ENCODE measurements at places on chromosomes 11 and 22. TPM values are rescaled to one million over a fixed set of nuclear protein-coding genes. Genes with fewer than 3 reads are reported as not detected.

SAA4 gene
- polyA plus RNA-seq, result not detected

PLAAT3 gene
- 262 TPM for polyA plus RNA-seq

ZDHHC24 gene
- polyA plus RNA-seq, result 13.2 TPM

EWSR1 gene
- 124 TPM for polyA plus RNA-seq

NXPE1 gene
- polyA plus RNA-seq, result not detected

C11orf86 gene
- polyA plus RNA-seq, result 0.92 TPM

ISX gene
- not detected for polyA plus RNA-seq

IL18 gene
- 37.4 TPM for polyA plus RNA-seq

SGSM1 gene
- polyA plus RNA-seq, result 3.6 TPM

SLC39A13 gene
- 93.2 TPM for polyA plus RNA-seq

SLC25A18 gene
- polyA plus RNA-seq, result 1.1 TPM

UCP2 gene
- 36.4 TPM for polyA plus RNA-seq

SCGB1A1 gene
- polyA plus RNA-seq, result not detected

PHLDA2 gene
- 9.0 TPM for polyA plus RNA-seq

- no peak for DNase-seq
These were observed 2.5 kb upstream of the LRRC74B start for GRCh38 chr22:21042978-21043859.

DNA sequence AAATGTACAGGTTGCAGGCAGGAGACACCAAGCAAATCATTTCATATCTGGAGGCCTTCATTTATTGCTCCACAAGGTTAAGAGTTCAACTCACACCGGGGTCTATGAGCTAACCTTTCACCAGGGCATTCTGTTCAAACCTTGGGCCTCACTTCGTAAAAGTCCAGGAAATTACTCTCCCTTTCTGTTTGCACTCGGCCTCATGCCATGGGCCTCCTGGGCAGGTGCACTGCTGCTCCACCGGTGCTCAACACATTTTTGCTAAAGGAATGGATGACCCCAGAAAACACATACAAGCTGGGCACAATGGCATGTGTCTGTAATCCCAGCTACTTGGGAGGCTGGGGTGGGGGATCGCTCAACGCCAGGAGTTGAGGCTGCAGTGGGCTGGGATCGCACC is 16.6 kb upstream of the RRP7A start:
- DNase-seq, result no peak

- DNase-seq, result no peak
These were observed 10.8 kb upstream of the CYP2R1 start for GRCh38 chr11:14902650-14903350.

- DNase-seq, result no peak
These were observed 393.5 kb upstream of the CADM1 start for GRCh38 chr11:115897707-115898106.

DNA sequence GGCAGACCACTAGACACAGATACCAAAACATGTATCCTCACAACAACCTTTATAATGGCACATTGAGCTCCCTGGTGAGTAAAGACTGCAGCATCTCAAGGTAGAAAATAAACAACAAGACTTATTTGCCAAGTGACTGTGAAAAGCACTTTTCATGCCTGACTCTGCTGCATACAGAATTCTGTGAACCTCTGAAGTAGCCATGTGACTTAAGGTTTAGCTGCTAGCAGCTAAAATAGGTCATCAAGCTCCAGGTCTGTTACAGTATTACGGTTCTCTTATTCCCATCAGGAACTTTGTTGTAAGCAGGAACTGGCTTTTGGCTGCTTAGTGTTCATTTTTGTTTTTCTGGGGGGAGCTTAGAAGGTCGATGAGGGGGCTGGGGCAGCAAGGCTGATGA is 139.4 kb downstream of the PAX6 start:
- no peak for DNase-seq

GRCh38 chr11:14821031-14821430 is 71.0 kb downstream of the CYP2R1 start:
- no peak for DNase-seq

DNA sequence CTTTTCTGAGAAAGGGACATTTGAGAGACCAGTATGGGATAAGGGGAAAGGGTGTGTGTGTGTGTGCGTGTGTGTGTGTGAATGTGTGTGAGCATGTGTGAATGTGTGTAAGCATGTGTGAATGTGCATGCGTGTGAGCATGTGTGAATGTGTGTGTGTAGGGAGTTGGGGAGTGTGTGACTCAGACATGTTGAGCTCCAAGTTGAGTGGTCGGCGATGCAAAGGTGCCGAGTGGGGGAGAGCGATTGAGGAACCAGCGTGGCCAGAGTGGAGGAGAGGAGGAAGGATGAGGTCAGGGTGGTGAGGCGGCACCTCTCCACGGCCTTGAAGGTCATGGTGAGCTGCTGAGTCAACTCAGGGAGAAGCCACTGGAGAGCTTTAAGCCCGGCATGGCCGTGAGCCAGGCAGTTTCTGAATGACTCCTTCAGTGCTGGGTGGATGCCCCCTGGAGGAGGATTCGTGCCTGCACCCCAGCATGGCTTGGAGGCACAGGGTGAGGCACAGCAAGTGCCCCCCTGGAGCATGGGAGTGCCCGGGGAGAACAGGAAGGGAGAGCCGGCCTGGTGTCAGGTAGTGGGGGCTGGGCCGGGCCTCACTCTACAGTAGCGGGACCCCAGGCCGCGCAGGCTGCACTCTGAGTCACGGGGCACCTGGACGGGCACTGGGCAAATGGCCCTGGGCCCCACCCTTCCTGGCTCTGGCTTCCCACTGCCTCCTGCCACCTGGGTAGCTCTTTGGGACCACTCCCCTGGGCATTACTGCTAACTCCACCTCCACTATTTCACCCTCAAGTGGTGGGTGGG is 8.2 kb upstream of the CCDC88B start:
- peak; percentile 94 for DNase-seq

GRCh38 chr11:129743112-129743815 is 72.4 kb upstream of the TMEM45B start:
- DNase-seq, result no peak

DNA sequence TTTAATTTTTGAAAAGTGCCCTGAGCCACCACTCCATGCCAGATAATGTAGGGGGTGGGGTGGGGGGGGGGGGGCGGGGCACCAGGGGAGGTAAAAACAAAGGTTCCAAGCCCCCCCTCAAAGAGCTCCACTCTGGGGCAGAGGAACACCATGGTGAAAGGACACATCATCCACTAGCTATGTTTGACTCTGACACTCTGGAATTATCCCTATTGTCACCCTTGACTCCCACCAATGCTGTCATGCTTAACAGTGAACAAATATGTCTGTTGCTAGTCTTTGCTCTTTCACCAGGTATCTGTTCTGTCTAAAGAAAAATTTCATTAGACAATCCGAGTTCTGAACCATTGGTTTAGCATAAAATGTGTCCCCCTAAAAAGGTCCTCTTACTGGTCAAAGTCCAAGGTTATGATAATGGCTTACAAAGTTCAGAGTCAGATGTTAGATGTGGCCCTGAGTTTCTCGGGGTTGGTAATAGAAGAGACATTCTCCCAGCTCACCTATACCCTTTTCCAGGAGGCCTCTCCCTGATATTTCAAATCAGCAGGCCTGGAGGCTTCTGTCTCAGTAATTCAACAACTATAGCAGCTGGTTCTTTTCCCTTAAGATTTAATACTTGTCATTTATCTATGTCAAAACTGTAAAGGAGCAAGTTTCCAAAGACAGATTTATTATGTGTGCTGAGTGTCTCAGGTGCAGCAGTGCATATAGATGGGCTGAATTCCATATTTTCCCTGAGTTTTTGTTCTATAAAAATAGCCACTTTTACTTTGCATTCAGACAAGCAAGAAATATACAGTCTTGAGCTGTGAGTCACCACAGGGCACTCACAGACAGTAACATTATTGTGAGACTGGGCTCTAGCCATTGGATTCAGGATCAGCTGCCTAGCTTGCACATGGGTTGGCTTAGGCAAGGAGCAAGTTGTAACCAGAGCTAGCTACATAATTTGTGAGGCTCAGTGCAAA is 174.1 kb downstream of the CSNK2A3 start:
- DNase-seq, result peak; percentile 51

- no peak for DNase-seq
These were observed 104.0 kb downstream of the CACNA1I start for GRCh38 chr22:39674536-39674935.

DNA sequence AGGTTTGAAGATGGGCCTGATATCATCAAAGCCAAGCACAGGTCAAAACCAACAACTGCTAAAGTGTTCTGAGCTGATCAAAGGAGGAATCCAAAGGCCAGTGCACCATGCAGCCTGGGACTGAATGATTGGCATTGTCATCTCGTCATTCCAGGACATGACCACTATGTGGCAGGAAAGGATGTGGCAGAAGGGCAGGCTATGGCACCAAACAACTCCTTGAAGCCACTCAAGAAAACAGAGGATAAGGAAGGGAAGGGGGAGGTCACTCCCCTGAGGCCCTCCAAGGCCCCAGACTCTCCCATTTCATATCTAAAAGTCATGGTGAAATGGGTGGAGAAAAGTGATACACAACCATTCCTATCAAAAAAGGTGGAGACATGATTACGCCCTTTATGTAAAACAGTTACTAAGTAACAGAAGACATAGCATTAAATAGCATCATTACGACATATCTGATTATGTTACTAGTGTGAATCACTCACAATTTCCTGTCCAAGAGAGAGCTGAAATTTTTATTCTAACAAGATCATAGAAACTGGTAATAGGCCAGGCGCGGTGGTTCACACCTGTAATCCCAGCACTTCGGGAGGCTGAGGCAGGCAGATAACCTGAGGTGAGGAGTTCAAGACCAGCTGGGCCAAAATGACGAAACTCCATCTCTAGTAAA is 49.3 kb downstream of the AHNAK start:
- peak; percentile 60 for DNase-seq

DNA sequence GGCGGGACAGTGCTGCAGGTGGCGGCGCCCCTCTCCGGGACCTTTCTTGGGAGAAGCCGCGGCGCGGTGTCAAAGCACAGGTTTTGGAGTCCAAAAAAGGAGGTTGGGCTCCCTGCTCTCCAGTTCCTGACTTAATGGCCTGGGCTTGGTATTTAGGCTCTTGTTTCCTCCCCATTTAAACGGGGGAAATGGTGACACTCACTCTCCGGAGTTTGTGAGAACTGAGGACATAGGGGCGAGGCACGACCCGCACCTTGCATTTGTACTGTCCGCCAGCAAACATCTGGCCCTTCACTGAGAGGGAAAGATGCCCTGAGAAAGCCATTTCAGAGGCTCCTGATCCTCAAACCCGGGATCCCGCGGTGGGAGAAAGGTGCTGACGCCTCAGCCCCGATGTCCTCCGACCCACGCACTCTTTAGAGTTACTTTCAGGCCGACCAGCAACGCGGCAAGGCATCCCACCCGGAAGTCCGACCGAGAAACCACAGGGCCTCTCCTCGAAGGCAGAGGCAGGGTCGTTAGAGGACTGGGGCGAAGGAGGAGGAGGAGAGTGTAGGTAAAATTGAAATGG is 2.9 kb upstream of the WDR74 start:
- DNase-seq, result peak; percentile 78

GRCh38 chr11:33926671-33927552 is 35.0 kb upstream of the LMO2 start:
- DNase-seq, result no peak

DNA sequence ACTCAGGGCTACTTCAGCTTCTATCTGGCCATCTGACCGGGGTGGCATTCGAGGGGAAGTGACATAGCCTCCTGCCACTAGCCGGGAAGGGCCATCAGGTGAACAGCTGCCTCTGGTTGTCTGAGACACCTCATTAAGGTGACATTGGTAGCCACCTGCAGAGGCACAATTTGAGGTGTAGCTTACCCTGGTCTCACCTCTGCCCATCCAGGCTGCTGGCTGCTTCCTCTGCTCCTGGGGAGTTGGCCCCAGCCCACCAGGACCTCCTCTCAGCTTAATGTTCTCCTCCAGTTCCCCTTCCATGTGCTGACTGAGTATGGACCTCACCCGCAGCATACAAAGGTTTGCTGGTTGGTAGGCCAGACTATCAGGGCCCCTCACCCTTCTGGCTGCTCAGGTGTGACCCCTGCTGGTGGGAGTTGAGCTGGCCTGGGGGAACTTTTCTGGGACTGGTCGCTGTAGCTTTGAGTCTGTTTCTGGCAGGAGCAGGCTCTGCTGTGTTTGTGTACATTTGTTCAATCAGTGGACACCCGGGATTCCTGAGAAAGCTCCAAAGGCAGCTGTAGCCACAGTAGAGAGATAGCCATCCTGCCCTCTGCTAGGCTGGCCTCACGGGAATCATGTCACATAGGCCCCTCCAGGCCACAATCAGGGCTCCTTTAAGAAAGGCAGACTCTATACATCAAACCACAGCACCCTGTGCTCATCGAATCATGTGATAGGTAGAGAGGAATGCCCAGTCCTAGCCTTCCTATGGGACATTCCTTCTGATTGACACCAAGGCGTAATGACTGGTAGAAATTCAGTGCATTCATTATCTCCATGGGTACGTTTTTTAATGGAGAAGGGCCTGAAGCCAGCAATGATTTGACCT is 295.1 kb upstream of the PLET1 start:
- peak; percentile 78 for DNase-seq

GRCh38 chr11:6377902-6378639 is 12.2 kb upstream of the SMPD1 start:
- DNase-seq, result no peak

DNA sequence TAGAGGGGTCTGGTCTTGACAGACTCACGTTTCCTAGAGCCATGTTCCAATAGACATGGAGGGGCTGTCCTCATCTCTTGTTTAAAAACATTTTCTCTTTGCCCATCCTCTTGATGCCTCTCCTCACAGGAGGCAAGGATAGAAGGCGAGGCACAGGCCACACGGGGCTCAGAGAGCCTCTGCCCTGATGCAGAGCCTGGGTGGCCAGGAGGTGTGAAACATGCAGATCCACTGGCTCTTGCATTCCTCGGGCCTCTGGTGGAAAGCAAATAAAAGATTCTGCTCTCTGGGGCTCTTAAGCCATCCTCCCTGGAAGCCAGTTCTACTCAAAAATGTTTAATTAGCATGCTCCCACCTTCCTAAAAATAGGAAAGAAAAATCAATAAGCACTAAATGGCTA is 43.6 kb upstream of the NTM start:
- no peak for DNase-seq

GRCh38 chr22:46416520-46416871 is 81.0 kb downstream of the TRMU start:
- DNase-seq, result no peak

DNA sequence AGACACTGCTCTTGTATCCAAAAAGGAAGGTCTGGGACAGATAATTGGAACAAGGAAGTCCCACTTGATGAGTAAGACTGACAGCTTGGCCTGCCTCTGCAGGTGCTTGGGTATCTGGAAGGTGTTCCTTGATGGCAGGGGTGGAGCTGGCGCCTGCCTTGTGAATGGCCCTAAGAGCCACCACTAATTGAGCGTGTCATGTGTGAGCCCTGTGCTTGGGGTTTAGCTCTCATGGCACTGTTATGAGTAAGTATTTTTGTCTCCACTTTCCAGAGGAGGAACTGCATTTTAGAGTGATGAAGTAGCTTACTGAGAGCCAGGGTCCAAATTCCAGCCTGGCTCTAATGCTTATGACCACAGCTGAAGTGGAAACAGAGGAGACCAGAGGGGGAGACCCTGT is 71.2 kb upstream of the NECTIN1 start:
- DNase-seq, result no peak
